ENCODE measurements at places on chromosomes 7 and 10.

DNA sequence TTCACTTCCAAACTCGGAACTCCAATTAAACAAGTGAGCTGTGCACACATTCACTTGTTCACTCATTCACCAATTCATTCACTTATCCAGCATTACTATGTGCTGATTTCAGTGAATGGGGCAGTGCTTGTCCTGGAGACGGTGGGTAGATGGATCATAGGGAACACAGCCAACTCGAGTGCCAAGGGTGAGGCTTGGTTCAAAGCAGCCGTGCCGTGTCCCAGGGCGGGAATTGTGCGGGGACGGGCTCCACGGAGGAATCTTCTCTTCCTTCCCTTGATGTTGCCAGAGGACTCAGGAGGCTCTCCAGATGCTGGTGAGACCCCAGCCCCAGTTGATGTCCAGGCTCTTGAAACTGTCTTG is 2.9 kb downstream of the SH2D4B start:
- DNase-seq: no peak

DNA sequence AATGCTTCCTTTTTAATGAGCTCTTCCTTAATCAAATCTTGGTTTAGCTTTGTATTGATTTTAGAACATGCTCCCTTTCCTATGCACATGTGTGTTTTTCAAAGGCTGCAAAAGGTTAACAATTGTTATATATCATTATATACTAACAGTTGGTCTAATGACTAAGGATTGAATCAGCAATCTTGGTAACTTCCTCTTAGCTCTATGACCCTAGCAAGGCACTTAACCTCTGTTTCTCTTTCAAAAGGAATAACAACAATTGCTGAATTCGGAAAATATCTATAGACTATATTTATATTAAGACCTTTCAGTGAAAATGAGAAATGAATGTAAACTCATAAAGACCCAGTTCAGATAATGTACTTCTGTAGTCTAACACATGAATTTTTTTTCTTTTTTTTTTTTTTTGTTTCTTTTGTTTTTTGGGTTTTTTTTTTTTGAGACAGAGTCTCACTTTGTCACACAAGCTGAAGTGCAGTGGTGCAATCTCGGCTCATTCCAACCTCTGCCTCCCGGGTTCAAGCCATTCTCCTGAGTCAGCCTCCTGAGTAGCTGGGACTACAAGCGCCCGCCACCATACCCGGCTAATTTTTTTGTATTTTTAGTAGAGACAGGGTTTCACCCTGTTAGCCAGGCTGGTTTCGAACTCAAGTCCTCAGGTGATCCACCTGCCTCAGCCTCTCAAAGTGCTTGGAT is 48.8 kb downstream of the HOXA1 start:
- no peak for DNase-seq

- DNase-seq: no peak
Measured at GRCh38 chr10:31018356-31018750, 13.3 kb downstream of the ZNF438 start.

DNA sequence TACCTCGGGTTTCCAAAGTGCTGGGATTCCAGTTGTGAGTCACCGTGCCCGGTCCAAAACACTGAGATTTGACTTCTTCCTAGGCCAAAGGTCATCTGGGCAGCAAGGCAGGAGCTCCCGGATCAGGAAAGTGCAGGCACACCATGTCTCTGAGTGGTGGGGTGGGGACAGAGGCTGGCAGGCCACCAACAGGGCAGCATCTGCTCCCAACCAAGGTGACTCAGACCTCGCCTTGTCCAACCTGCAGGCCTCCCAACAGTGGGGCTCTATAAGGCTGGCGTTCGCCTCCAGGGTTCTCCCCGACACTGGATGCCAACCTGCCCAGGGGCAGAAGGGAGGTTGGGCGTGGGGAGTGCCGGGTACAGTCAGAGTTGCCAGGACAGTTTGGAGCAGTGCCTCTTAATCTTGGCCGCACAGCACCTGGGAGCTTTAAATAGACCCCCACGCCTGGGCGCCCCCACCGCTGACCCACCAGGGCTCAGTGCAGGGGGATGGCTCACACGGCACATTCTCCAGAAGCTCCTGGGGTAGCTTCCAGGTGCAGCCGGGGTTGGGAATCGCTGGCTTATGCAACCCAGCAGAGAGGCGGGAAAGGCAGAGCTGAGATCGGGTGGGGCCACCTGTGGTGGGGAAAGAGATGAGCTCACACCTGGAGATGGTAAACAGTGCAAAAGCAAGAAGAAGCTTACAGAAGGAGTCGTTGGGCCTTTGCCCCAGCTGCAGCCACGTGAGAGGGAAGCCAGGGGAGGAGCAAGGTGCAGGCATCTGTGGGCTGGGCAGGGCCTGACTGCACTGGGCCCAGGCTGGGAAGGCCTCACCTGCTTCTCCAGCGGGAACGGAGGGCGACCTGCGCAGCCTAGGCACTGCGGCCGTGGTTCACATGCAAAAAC is 10.9 kb downstream of the CALML5 start:
- no peak for DNase-seq

GRCh38 chr7:44534087-44534486 is 7.0 kb downstream of the NPC1L1 start:
- DNase-seq: no peak

DNA sequence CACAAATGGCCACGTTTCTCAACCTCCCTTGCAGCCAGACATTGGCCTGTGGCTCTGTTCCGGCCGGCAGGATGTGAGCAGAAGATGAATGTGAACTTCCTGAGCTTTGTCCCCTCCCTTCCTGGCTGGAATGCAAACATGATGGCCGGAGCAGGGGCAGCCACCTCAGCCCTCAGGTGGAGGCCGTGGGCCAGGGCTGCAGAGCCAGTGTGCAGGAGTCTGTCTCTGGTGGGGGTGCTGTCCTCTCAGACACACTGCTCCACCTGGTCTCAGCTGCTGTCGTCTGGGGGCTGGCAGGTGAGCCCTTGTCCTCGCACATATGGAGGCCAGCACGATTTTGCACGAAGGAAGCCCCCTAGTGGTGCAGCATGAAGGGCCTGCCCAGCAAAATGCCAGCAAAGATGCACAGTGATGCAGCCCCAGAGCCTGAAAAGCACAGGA is 25.3 kb upstream of the PWWP2B start:
- DNase-seq: no peak

DNA sequence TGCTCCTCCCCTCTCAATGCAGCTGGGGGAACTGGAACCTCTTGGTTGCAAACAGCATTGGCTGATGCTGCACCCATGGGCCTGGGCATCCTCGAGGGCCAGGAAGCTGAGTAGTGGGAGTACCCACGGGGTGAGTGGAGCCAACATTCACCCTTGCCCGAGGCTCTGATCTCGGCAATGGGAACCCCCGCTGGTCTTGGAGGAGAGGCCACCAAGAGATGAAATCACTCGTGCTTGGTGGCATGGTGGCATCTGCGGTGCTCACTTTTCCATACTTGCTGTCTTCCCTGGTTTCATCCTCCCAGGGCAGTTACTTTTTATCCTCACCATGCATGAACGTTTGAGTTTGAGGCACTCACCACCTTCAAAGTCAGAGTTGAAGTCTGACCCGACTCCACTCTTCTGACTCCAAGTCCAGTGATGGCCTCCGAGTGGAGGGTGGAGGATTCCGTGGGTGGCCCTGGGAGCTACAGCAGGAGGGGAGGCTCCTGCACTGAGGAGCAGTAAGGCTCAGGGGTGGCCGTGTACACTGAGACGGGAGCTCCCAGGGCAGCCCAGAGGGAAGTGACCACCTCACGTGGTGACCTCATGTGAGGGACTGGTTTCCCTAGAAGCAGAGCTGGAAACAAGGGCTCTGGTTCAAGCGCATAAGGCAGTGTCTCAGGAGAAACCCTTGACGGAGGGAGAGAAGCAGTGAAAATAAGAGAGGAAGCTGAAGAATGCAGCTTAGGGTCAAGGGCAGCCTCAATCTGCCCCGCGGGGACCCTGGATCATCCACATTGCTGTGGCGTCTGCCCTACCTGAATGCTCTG is 349.1 kb downstream of the TCERG1L start:
- no peak for DNase-seq

GRCh38 chr7:27107391-27108381 is 5.2 kb upstream of the HOXA2 start:
- no peak for DNase-seq

DNA sequence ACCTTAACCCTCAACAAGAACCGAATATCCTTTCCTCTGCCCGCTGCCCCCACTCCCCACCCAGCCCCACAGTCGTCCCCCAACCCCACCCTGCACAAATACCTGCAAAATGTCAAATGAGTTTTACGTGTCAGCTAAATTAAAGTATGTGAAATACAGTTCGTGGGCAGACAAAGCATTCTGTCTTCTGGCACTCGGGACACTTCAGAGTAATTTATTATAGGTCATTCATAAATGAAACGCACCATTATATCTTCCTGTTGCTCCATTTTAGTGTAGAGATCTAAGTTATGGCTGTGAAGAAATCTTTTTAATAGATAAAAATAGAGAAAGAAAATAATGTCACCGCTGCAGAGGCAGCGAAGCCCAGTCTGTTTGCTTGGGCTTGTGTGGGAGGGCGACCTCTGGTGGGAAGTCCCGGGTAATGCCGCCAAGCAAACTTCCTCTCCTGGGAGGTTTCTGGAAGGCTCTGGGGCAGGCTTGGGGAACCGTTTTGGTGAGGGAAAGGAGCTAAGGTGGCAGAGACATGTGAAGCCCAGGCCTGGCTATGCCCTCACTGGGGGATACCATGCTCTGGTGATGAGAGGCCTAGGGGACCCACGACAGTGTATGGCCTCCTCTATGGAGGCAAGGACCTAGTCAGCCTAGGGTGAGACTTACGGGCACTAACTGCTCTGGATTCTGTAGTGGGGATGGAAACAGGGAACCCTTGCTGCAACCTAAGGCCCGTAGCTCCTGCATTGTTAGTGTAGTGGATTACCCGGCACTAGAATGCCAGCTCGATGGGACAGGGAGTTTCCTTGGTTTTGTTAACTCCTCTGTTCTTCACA is 604.9 kb downstream of the LRMDA start:
- DNase-seq: no peak

DNA sequence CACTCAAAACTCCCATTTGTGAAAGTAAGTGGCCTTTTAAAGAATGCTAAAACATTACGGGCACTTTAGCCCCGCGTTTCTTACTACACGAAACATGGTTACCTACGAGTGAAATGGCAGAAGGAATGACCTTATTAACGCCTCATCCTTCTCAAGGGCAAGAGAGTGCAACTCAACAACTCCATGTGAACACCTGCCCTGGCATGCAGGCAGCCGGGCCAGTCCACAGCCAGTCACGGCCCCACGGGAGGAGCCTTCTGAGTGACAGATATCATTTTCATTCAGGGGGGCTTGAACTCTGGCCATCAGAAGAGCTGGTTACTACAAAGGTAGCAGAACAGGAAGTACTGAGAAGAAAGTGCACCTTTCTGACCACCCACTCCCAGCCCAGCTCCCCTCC is 236.1 kb downstream of the PTPRN2 start:
- DNase-seq: no peak

GRCh38 chr10:4372601-4373000 is 453.4 kb upstream of the AKR1E2 start:
- no peak for DNase-seq

Measured in NCI-H524 treated with DMSO at 0.1 percent for 48 hours (cell line).